ENCODE measurements at places on chromosomes 3 and 15. TPM values are rescaled to one million over a fixed set of nuclear protein-coding genes. Genes with fewer than 3 reads are reported as not detected.

GOLGA8R gene
- not detected for total RNA-seq

- no peak for DNase-seq
These were observed 22.0 kb downstream of the SMAD6 start for GRCh38 chr15:66723826-66724731.

DNA sequence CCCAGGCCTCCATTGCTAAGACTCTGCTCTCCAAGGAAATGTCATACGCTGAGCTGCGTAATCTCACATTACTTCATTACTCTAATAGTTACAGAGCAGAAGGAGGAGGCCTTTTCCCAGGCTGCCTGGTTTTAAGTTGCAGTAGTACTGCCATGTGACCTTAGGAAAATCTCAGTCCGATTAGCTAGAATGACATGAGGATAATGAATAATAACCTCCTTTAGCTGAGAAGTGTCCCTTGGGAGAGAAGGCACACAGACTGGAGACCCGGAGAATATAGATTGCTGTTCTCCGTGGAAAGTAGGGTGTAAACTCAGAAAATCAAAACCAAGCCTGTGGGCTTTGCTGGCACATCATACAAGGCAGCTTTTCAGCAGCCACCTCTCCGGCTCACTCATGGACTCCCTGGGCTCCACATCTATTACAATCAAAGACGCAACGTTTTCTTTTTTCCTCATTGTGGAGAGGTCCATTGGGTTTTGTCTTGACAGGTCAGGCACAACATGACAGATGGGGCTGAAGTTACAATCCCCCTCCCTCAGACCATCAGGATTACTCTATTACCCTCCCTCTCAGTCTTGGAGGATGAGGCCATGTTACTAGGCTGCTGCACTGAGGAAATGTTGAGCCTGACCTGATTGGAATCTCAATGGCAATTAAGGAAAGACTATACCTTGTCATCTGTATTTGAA lies 134.8 kb upstream of the MB21D2 start:
- no peak for DNase-seq

GRCh38 chr3:112681822-112682325 lies 40.9 kb upstream of the CCDC80 start:
- no peak for DNase-seq

DPPA4 gene
- 546 TPM for total RNA-seq

TEX55 gene
- total RNA-seq = not detected

GRCh38 chr3:84077479-84077878 lies 881.3 kb upstream of the CADM2 start:
- peak; percentile 1 for DNase-seq

MYZAP gene
- 0.81 TPM for total RNA-seq

DNA sequence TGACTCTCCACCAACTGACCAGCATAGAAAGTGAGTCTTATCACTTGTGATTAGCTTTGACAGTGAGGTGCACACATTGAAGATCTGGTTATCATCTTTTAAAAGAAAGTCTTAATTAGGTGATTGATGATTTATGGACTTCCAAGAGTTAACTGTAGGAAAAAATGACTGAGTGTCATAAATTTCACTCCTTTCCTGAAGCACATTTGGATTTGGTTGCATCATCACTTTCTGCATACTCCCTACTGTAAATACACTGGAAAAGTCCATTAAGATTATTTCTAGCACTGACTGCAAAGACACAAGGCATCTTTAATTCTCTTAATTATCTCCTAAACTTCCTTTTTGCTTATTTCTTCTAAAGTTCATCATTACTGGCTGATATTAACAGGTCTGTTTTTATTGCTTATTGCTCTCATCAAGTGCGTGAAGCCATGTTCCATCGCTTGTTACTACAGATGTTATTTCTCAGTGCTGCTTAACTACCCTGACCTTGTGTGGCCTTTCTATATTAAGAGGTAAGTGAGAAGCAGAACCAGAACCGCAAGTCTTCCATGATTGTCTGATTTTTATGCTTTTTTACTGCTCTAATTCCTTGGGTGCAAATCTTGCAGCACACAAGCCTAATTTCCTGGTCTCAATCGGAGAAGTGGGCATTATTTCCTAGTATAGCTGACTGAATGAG lies 153.2 kb downstream of the MEIS2 start:
- no peak for DNase-seq

FBXW12 gene
- 0.07 TPM for total RNA-seq

MESP1 gene
- total RNA-seq = 1.6 TPM

DNA sequence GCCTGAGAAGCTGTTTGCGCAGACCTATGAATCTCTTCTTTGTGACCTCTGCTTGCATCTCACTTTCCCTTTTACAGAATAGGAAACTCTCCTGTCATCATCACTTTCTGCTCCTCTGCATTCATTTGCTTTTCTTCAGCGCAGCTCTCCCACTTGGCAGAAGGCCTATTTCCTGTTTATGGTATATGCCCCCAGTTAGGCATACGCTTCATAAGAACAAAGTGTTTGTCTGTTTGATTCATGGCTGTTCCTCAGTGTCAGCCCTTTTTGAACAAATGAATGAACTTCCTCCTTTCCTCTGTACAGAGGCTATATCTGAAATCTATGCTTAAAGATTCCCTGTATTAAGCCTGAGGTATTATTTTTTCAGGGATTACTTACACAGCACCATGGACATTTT lies 1216.9 kb upstream of the GBE1 start:
- DNase-seq = no peak

DNA sequence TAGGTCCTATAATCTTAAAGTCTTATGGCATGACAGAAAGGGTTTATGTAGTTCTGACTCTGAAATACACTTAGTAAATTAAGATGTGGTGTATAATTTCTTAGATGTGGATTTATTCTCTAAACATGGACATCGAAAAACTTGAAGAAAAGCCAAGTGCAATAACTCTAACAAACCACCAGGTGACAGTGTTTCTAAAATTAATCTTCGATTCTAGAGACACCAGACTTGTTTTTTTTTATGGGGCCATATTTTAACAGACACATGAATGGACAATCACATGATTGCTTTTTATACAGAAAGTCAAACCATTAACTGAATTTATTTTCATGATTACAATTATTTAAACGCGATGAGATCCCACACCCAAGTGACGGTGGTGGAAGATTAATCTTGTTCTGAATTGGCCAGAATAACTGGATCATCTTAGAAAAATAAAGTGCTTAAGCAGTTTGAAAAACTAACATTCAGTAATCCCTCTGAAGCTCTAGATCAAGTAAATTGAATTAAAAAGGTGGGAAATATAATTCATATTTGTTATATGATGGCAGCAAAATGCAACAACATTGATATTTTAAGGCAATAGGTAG lies 305.1 kb downstream of the LSAMP start:
- no peak for DNase-seq

GRCh38 chr15:99307735-99308134 lies 56.5 kb downstream of the LRRC28 start:
- DNase-seq = no peak

DNA sequence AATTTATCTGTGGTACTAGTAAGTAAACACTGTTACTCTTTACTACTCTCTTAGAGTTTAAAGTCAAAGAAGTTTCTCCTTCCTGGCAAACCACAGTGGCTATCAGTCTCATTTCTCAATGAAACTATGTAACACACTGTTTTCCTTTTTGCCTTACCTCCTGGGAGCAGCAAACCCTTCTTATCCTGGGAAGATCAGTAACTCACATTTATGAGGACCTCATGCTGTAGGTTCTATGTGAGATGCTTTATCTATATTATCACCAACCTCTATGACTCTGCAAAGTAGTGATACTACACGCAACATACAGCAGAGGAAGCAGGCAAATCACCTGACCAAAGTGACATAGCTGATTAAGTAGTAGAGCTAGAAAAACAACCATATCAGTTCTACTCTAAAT lies 35.3 kb downstream of the PBRM1 start:
- no peak for DNase-seq

- no peak for DNase-seq
These were observed 27.6 kb downstream of the RFT1 start for GRCh38 chr3:53102601-53103147.

GRCh38 chr3:66577426-66578203 lies 76.8 kb upstream of the LRIG1 start:
- no peak for DNase-seq
